Aorta (tissue), 5 donors: ENCODE measurements at places on chromosomes 1 and 21. TPM values are rescaled to one million over a fixed set of nuclear protein-coding genes. Genes with fewer than 3 reads are reported as not detected.

SLC9C2 gene
- not detected for total RNA-seq

TSPAN2 gene
- total RNA-seq, result 83.0 TPM

UMODL1 gene
- 0.45 TPM for total RNA-seq

CELA3A gene
- total RNA-seq, result 5.2 TPM

MPL gene
- total RNA-seq, result 0.52 TPM

ZNF670 gene
- total RNA-seq, result 4.1 TPM

RIMKLA gene
- 0.06 TPM for total RNA-seq

MROH7 gene
- total RNA-seq, result 16.3 TPM

PTGER3 gene
- 32.7 TPM for total RNA-seq

AGRN gene
- 38.6 TPM for total RNA-seq

RUSC1 gene
- 41.2 TPM for total RNA-seq

KCNQ4 gene
- total RNA-seq, result 7.2 TPM

LMX1A gene
- total RNA-seq, result 0.84 TPM

ETV3L gene
- total RNA-seq, result not detected

MLLT11 gene
- 2.4 TPM for total RNA-seq

OR2L8 gene
- 0.69 TPM for total RNA-seq

SAMD13 gene
- 1.7 TPM for total RNA-seq

CD84 gene
- total RNA-seq, result 10.8 TPM

DNAI4 gene
- 20.8 TPM for total RNA-seq

AKNAD1 gene
- not detected for total RNA-seq

FAM167B gene
- total RNA-seq, result 11.8 TPM

FAF1 gene
- 56.1 TPM for total RNA-seq

C2CD2 gene
- 56.8 TPM for total RNA-seq

CLCNKB gene
- 0.39 TPM for total RNA-seq

EYA3 gene
- total RNA-seq, result 25.3 TPM

CXADR gene
- 0.63 TPM for total RNA-seq

DIRAS3 gene
- total RNA-seq, result 2.1 TPM

SLC35F3 gene
- total RNA-seq, result not detected

HPCA gene
- 0.51 TPM for total RNA-seq

ADGRB2 gene
- total RNA-seq, result 4.6 TPM

ELF3 gene
- 0.68 TPM for total RNA-seq

SLX9 gene
- total RNA-seq, result 29.6 TPM

TMEM53 gene
- 6.6 TPM for total RNA-seq

CHRNB2 gene
- total RNA-seq, result not detected

AMPD2 gene
- 77.1 TPM for total RNA-seq

RGL1 gene
- total RNA-seq, result 24.0 TPM

S100A7 gene
- not detected for total RNA-seq

RNF186 gene
- total RNA-seq, result not detected

CLIC6 gene
- total RNA-seq, result 7.7 TPM

DTL gene
- 1.3 TPM for total RNA-seq

RRP15 gene
- total RNA-seq, result 16.3 TPM

RERE gene
- total RNA-seq, result 111 TPM

PAFAH2 gene
- total RNA-seq, result 4.8 TPM

GJA4 gene
- total RNA-seq, result 45.4 TPM

SH2D1B gene
- total RNA-seq, result 0.45 TPM

CACHD1 gene
- 7.7 TPM for total RNA-seq

VANGL2 gene
- total RNA-seq, result 1.3 TPM

S100A9 gene
- total RNA-seq, result 276 TPM

LRRC53 gene
- not detected for total RNA-seq

FCRL1 gene
- total RNA-seq, result 1.2 TPM

TAF13 gene
- 40.7 TPM for total RNA-seq

CAMSAP2 gene
- 46.9 TPM for total RNA-seq

PTGFRN gene
- 31.9 TPM for total RNA-seq

TMEM51 gene
- total RNA-seq, result 8.8 TPM

NBPF14 gene
- 76.3 TPM for total RNA-seq
